H1 (cell line): ENCODE measurements at places on chromosomes 2 and 18.

- no peak for DNase-seq
Measured at GRCh38 chr2:8440029-8440778, 241.7 kb upstream of the ID2 start.

DNA sequence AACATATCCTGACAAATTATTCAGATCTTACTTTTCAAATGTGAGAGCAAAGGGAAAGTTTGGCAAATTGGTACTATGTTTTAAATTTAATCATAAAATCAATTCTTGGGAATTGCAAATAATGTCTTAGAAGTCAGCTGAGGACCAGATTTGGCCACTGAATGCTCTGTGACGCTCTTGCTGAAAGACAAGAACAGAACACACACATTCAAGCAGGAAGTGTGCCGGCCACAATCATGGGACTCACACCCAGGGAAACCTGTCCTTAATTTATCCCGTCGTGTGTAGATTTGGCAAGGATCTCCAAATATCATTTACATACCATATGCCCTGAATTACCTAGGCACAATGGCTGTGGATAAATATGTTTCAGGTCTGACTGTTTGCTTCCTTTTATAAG, 253.1 kb downstream of the TCF4 start:
- no peak for DNase-seq

DNA sequence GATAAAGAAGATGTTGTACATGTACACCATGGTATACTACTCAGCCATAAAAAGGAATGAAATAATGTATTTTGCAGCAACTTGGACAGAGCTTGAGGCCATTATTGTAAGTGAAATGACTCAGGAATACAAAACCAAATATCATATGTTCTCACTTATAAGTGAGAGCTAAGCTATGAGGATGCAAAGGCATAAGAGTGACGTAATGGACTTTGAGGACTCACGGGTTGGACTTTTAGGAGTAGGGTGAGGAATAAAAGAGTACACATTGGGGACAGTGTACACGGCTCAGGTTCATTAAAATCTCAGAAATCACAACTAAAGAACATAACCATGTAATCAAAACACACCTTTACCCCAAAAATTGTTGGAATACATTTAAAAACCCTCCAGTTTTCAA, 206.4 kb downstream of the RIT2 start:
- DNase-seq, result no peak

- no peak for DNase-seq
Measured at GRCh38 chr2:175063741-175064140, 58.6 kb upstream of the CHN1 start.

GRCh38 chr2:230793572-230794359, 71.0 kb upstream of the ITM2C start:
- no peak for DNase-seq

DNA sequence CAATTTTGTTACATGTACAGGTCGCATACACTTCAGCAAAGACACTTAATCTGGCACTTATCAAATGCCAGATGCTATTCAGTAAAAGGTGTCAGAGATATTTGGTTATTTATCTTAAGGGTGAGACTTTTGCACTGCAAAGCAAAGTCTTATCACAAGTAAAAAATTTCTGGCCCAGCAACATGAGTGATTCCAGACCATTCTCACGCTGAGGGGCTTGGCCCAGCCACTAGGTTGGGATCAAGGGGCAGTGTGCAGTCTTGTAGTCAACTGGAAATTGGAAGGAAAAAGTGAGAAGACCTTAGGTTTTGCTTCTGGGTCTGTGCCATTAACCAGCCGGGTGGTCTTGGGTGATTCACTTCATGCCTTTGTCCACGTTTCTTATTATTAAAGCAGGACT, 181.6 kb downstream of the RNF144A start:
- DNase-seq, result no peak

- no peak for DNase-seq
Measured at GRCh38 chr2:173311844-173312606, 42.6 kb upstream of the CDCA7 start.
